ENCODE measurements at places on chromosomes 6 and 20. TPM values are rescaled to one million over a fixed set of nuclear protein-coding genes. Genes with fewer than 3 reads are reported as not detected.

The MRAP2 gene
- 9.0 TPM for total RNA-seq

The SH3BGRL2 gene
- total RNA-seq: 158 TPM

DNA sequence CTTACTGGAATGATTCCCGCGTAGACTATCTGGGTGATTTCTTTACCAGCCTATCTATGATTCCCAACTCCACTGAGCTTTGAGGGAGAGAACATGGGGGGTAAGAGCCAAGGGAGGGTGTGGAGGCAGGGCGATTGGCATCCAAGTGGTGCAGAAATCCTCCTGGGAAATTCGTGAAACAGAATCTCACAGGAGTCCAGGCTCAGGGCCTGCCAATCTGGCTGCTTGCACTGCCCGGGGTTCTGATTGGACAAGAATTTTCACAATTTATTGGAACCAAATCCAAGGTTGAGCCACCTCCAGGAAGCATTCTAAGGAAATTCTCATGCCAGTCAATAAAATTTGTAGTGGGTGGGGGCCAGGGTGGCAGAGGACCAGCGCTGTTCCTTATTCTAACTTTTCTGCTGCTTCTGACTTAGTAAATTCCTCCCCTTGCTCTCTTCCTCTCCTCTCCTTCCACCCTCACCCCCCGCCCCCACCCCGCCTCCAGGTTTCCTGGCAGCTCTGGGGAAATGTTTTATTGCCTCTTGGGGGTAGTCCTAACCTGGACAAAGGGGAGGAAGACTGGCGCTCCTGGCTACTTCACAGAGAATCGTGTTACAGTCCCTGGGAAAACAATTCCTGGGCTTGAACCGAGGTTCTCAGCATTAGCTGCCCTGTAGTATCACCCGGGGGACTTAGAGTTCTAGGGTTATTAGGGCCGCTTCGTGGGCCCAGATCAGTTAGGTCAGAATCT is 3.1 kb downstream of the BMP6 start:
- no peak for DNase-seq

- DNase-seq: no peak
These were observed 305.3 kb upstream of the RGS17 start for GRCh38 chr6:153436351-153436750.

GRCh38 chr6:1143655-1144054 is 168.2 kb upstream of the FOXQ1 start:
- no peak for DNase-seq

DNA sequence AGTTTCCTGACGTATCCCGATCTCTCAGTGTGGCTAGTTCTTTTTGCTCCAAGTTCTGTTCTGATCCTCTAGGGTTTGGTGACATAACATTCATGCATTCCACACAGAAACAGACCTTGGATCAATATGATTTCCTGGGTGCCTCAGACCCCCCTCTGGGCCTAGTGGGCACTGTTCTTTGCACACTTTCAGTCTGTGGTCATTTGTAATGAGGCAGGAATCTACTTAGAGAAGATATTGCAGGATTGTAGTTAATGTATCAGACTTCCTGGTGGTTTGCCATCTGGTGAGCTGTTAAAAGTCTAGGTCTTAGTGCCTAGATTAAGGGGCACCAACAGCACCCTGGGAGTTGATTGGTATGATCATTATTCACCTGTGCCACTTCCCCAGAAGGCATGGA is 7.5 kb downstream of the BEND6 start:
- no peak for DNase-seq

DNA sequence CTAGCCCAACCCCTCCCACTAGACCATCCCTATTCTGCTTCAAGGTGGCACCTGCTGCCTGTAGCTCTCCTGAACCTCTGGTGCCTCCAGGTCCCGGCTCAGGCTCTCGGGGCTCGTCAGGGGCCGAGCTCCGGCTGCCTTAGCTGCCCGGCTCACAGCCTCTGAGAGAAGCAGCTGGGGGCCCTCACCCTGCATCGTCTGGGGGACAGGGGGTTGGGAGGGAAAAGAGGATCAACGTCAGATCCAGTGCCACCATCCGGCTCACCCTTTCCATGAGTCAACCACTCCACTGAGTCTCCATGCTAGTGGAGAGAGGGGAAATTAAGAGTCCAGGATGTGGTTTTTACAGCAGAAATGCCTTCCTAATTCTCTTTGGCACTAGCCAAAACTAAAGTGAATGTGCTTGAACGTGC is 13.0 kb downstream of the BAG6 start:
- no peak for DNase-seq

The KIAA0408 gene
- 1.1 TPM for total RNA-seq

DNA sequence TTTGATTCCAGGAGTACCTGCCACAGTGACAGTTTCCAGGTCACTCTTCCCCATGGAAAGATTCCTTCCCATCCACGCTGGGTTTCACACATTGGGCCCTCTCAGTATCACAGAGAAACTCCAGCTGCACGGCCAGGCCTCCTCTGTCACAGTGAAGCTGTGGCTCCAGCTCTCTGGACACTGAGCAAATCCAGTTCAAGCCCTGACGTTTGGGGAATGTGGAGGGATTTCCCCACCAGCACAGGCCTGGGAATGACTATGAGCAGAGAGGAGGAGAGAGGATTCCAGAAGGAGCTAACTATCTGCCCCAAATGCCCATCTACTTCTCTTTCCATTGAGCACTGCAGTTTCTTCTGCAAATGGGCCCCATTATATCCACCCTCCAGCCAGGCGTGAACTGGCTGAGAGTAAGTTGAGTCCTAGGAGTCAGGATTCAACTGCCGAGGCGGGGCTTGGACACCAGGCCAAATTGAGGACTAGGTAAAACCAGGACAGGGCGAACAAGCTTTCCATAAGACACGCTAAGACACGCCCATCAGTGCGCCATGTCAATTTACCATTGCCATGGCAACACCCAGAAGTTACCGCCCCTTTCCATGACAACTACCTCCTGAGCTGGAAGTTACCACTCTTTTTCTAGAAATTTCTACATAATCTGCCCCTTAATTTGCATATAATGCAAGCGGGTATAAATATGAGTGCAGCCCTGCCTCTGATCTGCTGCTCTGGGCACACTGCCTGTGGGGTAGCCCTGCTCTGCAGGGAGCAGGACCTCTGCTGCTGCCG is 9.2 kb upstream of the BNIP5 start:
- no peak for DNase-seq

The SKIC2 gene
- 81.2 TPM for total RNA-seq

The HRH3 gene
- not detected for total RNA-seq

DNA sequence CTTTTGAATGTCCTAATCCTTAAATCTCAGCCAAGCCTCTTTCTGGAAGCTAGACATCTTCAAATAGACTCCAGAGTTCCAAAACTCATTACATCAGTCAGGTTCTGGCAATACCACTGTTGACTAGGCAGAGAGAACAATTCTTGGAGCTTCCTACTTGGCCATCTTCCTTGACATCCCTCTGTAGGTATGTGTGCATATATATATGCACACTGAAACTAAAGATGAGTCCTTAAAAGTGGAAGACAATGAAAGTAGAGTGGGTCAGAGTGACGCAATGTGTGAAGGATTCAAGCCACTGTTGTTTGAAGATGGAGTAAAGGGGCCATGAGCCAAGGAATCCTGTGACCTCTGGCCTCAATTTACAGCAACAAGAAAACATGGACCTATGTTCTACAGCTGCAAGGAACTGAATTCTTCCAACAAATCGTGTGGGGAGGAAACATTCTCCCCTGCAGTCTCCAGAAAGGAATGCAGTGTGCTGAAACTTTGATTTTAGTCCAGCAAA is 18.7 kb upstream of the DUSP22 start:
- no peak for DNase-seq

DNA sequence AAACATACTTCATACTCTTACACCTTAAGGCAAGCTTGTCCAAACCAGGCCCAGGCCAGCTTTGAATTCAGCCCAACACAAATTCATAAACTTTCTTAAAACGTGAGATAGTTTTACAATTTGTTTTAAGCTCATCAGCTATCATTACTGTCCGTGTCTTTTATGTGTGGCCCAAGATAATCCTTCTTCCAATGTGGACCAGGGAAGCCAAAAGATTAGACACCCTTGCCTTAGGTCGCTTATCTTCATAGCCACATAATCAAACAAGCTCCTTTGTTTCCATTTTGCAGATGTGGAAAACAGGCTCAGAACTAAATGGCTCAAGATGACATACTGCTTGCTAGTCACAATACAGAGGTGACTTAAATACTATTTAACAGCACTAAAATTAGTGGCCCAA is 6.0 kb downstream of the SALL4 start:
- no peak for DNase-seq

- DNase-seq: no peak
These were observed 33.6 kb downstream of the FAM209B start for GRCh38 chr20:56566621-56567020.

Measured in mucosa of descending colon (tissue), 3 donors.